ENCODE measurements at places on chromosomes 16 and 17. TPM values are rescaled to one million over a fixed set of nuclear protein-coding genes. Genes with fewer than 3 reads are reported as not detected.

DNA sequence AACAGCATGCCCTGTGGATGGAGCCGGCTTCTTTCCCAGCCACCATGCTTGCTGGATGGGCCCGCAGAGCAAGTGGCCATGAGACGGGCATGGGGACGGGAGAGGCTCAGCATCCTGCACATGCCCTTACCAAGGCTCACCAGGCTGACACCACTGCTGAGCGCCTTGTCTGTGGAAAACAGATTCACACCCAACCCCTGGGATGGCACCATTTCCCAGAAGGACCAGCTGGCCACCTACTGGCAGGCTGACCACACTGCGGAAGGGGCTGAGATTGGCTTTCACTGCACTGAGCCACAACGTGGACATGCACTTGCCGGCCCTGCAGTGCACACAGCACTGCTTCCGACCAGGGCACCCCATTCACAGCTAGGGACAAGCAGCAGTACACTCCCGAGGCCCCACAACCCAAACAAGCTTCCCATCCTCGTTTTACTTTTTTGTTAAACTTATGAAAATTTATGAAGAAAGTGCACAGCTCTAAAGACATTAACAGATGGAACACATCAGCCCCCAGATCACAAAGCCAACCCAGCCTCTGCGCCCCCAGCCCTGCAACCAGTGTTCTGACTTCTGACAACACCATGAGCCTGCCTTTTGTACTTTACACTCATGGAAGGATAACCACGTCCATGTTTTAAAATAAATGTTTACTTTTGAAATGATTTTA is 13.9 kb upstream of the KRTAP17-1 start:
- H3K27ac ChIP-seq, result no peak overlapping the region
- H3K36me3 ChIP-seq, result no peaks in the 10 kb centered on the region
- H3K27me3 ChIP-seq, result no peaks in the 10 kb centered on the region
- H3K4me3 ChIP-seq, result no peak overlapping the region

DNA sequence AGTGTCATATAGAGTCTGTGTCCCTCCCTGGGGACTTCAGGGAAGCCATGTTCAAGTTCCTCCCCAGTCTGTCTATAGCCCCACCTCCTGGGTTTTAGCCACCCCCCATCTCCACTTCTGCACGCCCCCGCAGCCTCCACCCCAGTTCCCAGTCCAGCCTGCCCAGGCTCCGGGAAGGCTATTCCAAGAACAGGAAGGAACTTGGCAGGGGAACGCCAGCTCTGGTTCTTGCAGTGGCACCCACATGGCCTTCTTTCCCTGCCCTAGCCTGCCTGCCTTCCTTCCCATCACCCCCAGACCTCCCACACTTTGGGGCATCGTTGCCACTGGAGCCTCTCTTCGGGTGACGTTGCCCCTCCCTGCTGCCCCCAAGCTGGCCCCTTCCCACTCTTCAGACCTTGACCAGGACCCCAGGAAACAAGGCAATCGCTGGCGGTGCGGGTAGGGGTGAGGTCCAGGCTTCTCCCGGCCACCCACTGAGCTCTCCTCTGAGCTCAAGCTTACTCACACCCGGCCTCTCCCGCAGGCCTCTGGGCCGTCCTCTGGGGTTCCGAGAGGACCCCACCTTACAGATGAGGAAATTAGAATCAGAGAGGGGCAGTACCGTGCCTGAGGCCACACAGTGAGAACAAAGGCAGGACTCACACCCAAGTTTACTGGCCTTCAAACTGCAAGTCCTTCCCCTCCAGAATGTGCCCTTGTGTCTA is 9.2 kb upstream of the CES4A start:
- no peak overlapping the region for H3K27ac ChIP-seq
- H3K36me3 ChIP-seq, result no peaks in the 10 kb centered on the region

- no peaks in the 10 kb centered on the region for H3K4me1 ChIP-seq
- no peak overlapping the region for H3K4me3 ChIP-seq
- no peak for DNase-seq
These were observed 6.9 kb upstream of the KRT17 start for GRCh38 chr17:41631025-41631897.

GRCh38 chr17:78923660-78924453 is 1.3 kb downstream of the TIMP2 start:
- no peaks in the 10 kb centered on the region for H3K36me3 ChIP-seq
- H3K4me3 ChIP-seq, result peak overlapping the region; percentile 81
- peak overlapping the region; percentile 91 for H3K27ac ChIP-seq
- peaks cover 63% of the 10 kb centered on the region for H3K4me1 ChIP-seq
- no peaks in the 10 kb centered on the region for H3K27me3 ChIP-seq

- no peak overlapping the region for H3K4me3 ChIP-seq
- no peaks in the 10 kb centered on the region for H3K4me1 ChIP-seq
- H3K27me3 ChIP-seq, result no peaks in the 10 kb centered on the region
- peaks cover 59% of the 10 kb centered on the region for H3K36me3 ChIP-seq
- DNase-seq, result no peak
- no peak overlapping the region for H3K27ac ChIP-seq
These were observed 6.2 kb downstream of the TUFM start for GRCh38 chr16:28839899-28840298.

- no peaks in the 10 kb centered on the region for H3K27me3 ChIP-seq
- no peaks in the 10 kb centered on the region for H3K4me1 ChIP-seq
- H3K36me3 ChIP-seq, result no peaks in the 10 kb centered on the region
- H3K4me3 ChIP-seq, result no peak overlapping the region
- no peak overlapping the region for H3K27ac ChIP-seq
These were observed 58.2 kb downstream of the MYH11 start for GRCh38 chr16:15798671-15799070.

GRCh38 chr17:77499699-77500435 is 359.1 kb downstream of the SEC14L1 start:
- no peak overlapping the region for H3K27ac ChIP-seq
- H3K4me3 ChIP-seq, result no peak overlapping the region

DNA sequence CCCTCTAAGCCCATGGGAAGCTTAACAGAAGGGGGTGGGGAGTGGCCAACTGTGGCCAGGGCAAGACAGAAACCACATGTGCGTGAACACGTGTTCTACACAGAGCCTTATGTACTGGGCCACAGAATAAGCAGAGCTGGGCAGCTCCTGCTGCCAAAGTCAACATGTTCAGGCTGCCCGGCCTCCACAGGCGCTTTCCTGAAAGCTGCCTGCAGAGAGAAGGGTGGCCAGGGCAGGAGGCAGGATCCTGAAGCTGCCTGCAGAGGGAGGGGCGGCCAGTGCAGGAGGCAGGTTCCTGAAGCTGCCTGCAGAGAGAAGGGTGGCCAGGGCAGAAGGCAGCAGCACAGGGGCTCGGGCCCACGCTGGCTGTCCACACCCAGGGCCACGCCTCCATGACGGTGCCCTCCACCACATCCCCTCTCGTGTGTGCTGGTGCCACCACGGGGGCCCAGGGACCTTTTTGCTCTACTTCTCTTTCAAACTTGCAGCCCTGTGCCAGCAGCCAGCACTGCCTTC is 79.5 kb downstream of the ANKRD11 start:
- H3K4me1 ChIP-seq, result peaks cover 89% of the 10 kb centered on the region
- H3K27ac ChIP-seq, result peak overlapping the region; percentile 3
- H3K27me3 ChIP-seq, result no peaks in the 10 kb centered on the region
- no peaks in the 10 kb centered on the region for H3K36me3 ChIP-seq
- no peak overlapping the region for H3K4me3 ChIP-seq

DNA sequence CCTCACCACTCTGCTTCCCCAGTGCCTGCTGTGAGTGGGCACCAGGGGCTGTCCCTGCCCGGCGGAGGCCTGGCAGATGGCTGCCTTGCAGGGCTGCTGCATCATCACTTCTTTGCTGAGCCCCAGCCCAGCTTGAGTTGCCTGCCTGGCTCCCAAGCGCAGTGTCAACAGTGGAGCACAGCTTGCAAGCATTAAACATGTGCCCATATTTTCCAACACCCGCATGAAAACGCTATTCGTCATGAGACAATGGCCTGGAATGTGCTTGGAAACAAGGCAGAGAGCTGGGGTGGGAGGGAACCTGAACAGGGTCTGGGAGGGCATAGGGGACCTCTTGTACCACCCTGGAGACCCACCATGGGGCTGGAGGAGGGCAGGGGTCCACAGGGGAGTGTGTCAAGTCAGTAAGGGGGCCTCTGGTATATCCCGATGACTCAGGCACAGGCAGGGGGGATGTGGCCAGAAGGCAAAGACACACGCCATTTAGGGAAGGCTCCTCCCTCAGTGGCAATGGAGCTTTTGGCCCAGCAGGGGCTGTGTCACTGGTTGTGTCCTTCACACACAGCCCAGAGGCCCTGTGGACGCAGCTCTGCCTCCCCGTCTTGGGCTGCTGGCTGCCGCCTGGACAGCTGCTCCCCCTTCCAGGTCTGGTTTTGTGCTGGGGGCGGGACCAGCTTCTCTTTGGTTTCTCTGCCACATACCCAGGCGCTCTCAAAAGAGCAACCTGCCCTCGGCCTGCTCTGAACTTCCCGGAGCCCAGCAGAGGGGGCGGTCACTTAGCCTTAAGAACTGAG is 17.4 kb upstream of the MTSS2 start:
- H3K27ac ChIP-seq, result peak overlapping the region; percentile 85
- peak; percentile 83 for DNase-seq
- H3K36me3 ChIP-seq, result no peaks in the 10 kb centered on the region
- H3K27me3 ChIP-seq, result no peaks in the 10 kb centered on the region
- H3K4me1 ChIP-seq, result peaks cover 78% of the 10 kb centered on the region
- H3K4me3 ChIP-seq, result no peak overlapping the region

DNA sequence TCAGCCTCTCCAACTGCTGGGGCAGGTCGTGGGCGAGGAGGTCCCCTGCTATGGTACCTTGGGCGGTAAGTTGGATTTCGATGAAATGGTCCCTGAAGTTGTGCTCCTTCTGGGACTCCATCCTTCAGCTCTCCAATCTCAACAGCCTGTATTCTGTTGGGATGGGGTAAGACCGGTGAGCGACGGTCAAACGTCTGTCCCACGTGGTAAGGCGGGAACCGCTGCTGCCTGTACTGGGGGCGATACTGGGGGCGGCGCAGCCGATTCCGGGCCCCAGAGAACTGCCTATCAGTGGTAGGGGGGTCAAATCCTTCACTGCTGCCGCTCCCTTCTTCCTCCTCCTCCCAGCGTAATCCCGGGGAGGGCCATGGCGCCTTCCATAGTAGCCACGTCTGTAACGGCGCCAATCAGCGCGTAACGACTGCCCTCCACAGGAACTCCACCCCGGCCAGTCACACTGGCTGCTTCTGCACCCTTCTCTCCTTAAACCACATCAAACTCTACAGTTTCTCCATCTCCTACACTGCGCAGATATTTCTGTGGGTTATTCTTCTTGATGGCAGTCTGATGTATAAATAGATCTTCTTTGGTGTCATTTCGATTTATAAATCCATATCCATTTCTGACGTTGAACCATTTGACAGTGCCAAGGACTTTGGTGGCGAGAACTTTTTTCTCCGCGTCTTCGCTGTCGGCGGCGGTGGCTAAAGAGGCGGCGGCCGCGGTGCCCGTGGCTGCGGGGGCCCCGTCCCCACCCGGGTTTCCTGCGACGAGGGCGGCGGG is 41.1 kb downstream of the AHSP start:
- H3K4me3 ChIP-seq, result peak overlapping the region; percentile 42
- H3K27me3 ChIP-seq, result peaks cover 9% of the 10 kb centered on the region
- H3K4me1 ChIP-seq, result no peaks in the 10 kb centered on the region
- no peaks in the 10 kb centered on the region for H3K36me3 ChIP-seq
- H3K27ac ChIP-seq, result no peak overlapping the region

DNA sequence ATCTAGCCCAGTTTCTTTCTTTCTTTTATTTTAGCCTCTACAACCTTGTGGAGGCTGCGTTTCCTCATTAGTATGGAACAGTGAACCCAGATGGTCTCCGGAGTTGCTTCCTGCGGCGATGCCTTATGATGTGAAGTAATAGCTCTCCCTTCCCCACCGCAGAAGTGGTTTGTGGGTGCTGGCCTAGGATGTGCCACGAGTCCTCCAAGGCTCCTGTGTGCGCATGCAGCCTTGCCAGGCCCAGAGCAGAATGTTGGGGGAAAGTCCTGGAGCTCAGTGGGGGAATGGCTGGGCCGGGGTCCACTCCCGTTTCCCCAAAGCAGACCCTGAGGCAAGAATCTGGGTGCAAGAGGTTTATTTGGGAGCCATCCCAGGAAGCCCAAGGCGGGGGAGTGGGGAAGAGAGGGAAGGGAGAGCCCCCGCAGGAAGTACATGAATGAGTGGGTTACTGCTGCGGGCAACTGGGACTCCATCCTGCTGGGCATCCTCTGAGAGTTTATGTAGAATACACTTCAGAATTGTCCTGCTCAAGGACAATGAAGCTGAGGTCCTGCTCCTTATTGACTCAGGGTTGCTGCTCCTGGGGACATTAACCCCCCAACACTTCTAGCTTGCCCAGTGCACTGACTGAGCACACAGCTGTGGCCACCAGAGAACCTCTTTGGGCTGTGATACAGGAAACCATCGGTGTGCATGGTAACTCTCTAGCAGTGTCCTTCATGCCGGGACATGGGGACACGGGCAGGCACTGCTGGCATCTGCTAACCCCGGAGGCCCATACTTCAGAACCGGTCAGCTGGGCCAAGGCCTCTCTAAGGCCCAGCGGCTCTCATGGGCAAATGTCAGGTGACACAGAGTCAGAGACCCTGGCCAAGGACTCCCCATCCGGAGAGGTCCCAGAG is 3.7 kb upstream of the HCRT start:
- no peak overlapping the region for H3K27ac ChIP-seq
- no peak for DNase-seq
- no peaks in the 10 kb centered on the region for H3K27me3 ChIP-seq
- peaks cover 18% of the 10 kb centered on the region for H3K4me1 ChIP-seq

GRCh38 chr17:9403257-9403656 is 172.4 kb downstream of the STX8 start:
- H3K4me1 ChIP-seq, result no peaks in the 10 kb centered on the region
- no peak for DNase-seq
- H3K27ac ChIP-seq, result no peak overlapping the region
- H3K36me3 ChIP-seq, result no peaks in the 10 kb centered on the region

DNA sequence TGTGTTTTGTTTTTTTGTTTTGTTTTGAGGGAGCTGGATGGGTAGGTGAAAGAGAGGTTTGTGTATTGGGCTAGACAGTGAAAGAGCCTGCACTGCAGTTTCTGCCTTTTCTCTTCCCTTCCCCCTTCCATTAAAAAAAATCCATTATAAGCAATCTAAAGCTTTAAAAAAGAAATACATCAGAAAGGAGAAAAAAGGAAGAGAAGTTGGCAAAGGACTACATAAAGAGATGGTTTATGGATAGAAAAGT is 10.7 kb upstream of the EEF2K start:
- peak overlapping the region; percentile 83 for H3K27ac ChIP-seq
- no peaks in the 10 kb centered on the region for H3K36me3 ChIP-seq
- H3K27me3 ChIP-seq, result no peaks in the 10 kb centered on the region
- H3K4me3 ChIP-seq, result no peak overlapping the region
- H3K4me1 ChIP-seq, result peaks cover 30% of the 10 kb centered on the region
- no peak for DNase-seq

The WFIKKN1 gene
- total RNA-seq, result 0.71 TPM

The SDR42E2 gene
- total RNA-seq, result not detected

The CAVIN1 gene
- total RNA-seq, result 348 TPM

The NTN1 gene
- total RNA-seq, result 163 TPM

The ALG1 gene
- total RNA-seq, result 14.3 TPM
